ENCODE measurements at places on chromosomes 5 and 9.
A peak's percentile ranks its signal among the peaks of the same experiment; 100 is the strongest.

GRCh38 chr9:517993-518392, 303.3 kb downstream of the DOCK8 start:
- DNase-seq = no peak

GRCh38 chr9:129182625-129183494, 4.8 kb upstream of the IER5L start:
- DNase-seq = peak; percentile 71

DNA sequence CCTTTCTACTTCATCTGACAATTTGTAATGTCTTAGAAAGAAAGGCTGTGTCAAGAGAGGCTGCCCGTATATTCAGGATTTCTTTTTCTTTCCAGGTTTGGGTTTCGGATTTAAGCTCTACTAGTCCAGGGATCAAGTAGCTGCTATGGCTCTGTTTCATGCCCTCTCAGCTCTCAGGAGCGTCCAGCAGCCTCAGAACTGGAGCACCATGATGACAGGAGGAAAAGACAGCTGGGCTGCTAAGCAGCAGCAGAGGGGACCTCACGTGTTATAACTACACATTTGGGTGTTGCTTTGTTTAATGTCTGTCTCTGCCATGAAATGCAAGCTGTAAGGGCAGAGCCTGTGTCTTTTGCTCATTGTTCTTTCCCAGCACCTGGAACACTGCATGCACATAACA, 28.5 kb downstream of the TBC1D2 start:
- DNase-seq = no peak

- no peak for DNase-seq
Observed at GRCh38 chr5:32859211-32859641, 148.1 kb downstream of the NPR3 start.

DNA sequence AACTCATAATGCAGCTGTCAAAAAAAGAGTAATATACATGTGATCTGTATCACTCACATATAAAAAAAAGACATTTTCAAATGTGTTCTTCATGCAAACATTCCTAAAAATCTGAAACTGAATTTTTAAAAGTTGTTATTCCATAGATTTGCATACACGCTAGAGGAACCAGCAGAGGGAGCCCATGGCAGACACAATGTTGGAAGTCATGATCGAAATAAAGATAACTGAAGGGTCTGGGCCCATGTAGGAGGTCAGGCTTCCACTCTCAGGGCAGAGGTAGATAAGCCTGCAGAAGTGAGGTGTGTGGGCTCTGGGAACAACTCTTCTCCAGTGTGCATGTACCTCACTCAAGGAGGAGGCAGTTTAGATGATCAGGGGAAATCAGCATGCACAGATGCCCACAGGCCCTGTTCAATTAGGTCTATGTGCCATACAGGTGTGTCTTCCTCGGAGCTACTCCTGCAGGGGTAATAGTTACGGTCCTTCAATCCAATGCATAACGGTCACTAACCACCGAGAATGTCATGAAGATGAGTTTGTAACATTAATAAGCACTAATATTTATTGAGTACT, 208.6 kb downstream of the EPB41L4A start:
- peak; percentile 51 for DNase-seq

DNA sequence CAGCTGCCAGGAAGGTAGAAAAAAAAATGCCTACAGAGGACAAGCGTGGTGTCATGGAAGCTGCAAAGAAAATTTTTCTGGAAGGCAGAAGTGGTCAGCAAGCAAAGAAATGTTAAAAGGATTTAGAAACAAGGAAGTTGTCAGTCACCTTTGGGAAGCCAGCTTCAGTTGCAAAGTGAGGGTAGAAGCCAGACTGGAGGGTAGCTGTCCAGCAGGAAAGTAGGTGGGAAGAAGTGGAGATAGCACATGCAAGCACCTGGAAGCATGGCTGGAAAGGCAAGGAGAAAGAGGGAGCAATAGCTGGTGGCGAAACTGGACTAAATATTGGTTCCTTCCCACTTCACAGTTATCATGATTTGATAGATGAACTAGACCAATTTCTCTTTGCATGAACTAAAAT, 54.3 kb downstream of the ADRB2 start:
- DNase-seq = no peak

DNA sequence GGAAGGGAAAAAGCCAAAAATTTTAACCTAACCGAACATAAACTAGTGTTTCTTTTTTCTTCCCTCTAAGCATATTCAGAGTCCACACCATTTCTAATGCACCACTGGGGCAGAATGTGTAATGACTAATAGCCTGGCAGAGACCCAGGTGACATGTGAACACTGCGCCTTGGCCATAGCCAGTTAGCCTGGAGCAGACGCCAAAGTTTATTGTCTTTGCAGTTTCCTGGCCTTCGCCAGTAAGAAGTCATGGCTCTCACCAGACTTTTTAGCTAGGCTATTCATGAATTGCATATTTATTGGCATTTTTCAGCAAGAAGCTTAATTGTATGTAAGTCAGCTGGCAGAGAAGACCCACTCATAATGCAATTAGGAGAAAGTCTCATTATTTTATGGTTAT, 182.8 kb upstream of the SLC27A6 start:
- no peak for DNase-seq

DNA sequence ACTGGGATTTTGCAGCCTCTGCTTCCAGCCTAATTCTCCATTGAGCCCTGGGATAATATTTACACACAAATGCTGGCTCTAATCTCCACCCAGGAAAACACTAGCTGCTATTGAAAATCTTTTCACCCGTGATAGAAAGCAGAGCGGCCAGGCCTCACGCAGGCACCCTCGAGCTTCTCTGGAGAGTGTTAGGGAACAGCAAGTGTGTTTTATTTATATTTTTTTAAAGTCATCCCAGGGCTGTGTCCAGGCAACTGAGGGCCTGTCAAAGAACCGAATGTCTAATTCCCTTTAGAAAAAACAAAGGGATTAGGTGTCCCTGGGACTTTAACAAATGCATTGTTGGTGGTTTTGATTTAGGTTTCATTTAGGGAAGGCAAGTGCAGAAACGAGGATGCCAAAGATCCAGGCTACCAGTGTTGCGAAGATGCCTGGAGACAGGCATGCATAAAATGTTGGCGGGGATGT, 51.2 kb upstream of the SPRY4 start:
- no peak for DNase-seq

Data from SK-N-DZ (cell line).